ENCODE measurements at places on chromosomes 5 and 9.

- no peaks in the 10 kb centered on the region for H3K36me3 ChIP-seq
- no peaks in the 10 kb centered on the region for H3K4me1 ChIP-seq
- H3K27ac ChIP-seq = no peak overlapping the region
- no peak overlapping the region for H3K4me3 ChIP-seq
- no peaks in the 10 kb centered on the region for H3K27me3 ChIP-seq
Measured at GRCh38 chr5:160694896-160695295, 157.1 kb downstream of the ATP10B start.

DNA sequence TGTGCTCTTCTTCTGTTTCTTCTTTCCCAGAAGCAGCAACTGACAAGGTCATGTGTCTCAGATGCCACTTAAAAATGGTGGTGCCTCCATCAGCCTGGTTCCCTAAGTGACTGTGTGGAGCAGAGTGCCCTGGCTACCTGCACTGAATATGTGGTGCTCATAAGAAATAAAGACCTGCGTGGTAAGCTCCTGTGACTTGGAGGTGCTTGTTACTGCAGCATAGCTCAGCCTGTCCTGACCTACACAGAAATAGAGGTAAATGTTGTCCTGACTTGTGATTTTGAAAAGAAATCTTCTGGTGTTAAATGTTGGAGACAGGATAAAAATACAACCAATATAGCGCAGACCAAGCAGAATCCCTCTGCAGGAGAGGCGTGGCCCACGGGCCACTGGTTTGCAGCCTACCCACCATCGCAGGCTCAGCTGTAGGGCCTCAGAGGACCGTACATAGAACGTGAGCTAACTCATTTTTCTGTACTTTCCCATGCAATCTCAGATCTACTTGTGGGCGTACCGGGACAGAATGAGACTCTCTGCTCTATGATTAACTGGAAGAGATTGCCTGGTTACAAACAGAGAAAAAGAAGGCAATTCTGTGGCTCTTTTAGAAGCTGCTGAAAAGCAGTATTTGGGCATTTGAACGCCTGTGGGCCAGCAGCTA lies 79.4 kb upstream of the UNC5A start:
- no peaks in the 10 kb centered on the region for H3K36me3 ChIP-seq
- no peak overlapping the region for H3K27ac ChIP-seq
- H3K4me3 ChIP-seq = no peak overlapping the region
- H3K27me3 ChIP-seq = no peaks in the 10 kb centered on the region

- DNase-seq = no peak
- no peaks in the 10 kb centered on the region for H3K27me3 ChIP-seq
- H3K36me3 ChIP-seq = no peaks in the 10 kb centered on the region
- H3K4me1 ChIP-seq = no peaks in the 10 kb centered on the region
- no peak overlapping the region for H3K27ac ChIP-seq
Measured at GRCh38 chr5:42689391-42689790, 67.2 kb upstream of the CCDC152 start.

DNA sequence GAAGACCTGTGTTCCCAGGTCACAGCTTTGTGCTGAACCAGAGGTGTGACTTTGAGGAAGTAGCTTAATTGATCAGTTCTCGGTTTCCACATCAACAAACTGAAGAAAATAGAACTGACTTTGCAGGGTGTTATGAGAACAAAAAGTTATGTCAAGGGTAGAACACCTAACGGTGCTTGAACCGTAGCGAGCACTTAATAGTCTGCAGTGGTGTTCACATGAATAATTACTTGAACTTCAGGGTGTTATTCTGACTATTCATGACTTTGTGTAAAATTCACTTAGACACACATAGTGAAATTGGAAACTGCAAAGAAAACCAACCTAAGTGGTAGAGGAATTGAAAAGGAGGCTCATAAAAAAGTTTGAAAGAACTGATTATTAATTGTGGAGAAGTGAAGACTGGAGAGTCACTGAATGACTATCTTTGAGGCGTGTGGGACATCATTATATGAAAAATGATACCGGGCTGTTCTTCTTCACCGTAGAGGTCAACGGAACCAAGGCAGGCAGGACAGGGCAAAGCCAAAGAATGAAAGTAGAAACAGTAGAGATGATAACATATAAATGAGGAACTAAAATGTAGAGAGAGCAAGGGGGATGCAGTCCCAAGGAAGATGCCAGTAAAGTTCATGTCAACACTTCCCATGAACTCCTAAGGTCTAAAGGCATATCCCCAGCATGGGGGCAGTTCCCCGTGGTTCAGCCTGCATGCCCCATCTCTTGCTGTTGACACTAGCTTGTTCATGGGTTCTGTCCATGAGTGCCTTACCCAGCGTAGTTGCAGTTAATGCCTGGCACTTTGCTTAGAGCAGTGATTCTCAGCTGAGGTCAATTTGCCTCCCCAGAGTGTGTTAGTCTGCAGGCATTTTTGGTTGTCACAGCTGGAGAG lies 118.7 kb downstream of the ZNF462 start:
- no peaks in the 10 kb centered on the region for H3K27me3 ChIP-seq
- H3K27ac ChIP-seq = no peak overlapping the region
- H3K4me1 ChIP-seq = peaks cover 8% of the 10 kb centered on the region
- peaks cover 25% of the 10 kb centered on the region for H3K36me3 ChIP-seq
- no peak for DNase-seq
- no peak overlapping the region for H3K4me3 ChIP-seq

DNA sequence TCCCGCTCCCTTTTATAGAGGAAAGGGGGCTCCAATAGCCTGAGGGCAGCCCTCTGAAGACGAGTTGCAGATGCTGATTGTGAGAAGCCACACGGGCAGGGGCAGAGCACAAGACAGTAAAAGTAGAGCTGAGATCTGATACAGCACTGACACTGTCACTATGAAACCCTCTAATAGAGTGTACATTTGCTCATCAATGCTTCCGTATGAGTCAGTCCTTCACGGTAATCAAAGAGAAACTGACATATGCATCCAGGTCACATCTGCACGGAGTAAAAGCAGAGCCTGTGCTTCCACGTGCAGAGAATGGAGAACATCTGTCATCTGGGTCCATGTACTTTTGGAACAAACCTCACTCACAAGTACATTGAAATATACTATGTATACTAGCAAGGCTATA lies 60.6 kb upstream of the TMEM215 start:
- H3K27me3 ChIP-seq = no peaks in the 10 kb centered on the region
- no peak overlapping the region for H3K27ac ChIP-seq
- H3K4me1 ChIP-seq = no peaks in the 10 kb centered on the region
- H3K4me3 ChIP-seq = no peak overlapping the region

DNA sequence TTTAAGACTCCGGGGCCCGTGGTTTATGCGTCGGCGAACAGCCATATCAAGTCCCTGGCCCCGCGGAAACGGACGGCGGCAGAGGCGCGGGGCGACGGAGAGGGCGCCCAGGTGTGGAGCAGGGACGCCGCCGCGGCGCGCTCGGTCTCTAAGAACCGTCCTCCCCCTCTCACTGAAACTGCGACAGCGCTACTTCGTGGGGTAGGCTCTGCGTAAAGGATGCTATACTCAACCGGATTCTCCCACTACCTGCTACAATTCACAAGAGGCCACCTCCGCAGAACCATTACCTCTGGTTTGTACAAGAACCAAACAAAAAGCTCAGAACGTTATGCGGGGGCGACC lies 404 bp downstream of the MRNIP start:
- H3K27me3 ChIP-seq = no peaks in the 10 kb centered on the region
- peaks cover 4% of the 10 kb centered on the region for H3K36me3 ChIP-seq
- H3K27ac ChIP-seq = peak overlapping the region; percentile 84
- no peak for DNase-seq
- peak overlapping the region; percentile 79 for H3K4me3 ChIP-seq

DNA sequence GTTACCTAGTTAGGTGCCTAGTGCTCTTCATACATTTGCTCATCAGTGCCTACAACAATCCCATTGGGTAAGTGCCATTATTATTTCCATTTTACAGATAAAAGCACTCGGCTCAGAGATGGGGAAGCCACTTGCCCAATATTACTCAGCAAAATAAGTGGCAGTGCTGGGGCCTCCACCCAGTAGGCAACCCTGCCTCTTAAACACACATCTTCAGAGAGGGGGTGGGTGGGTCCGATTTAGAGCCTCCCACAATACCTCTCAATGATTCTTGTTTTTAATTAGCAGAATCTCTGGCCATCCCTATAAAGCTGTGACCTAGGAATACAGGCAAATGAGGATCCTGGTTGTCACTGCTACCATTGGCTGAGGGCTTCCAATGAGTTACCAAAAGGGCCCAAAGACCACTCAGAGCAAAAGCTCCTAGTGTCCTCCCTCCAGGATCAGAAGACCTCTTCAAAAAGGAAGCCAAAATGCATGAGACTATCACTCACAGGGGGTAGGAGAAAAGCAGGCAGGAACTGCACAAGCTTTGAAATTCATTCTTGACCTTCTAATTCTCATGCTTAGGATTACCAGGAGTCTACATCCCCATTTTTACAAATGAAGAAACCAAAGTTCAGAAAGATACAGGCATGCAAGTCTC lies 36.1 kb upstream of the UBE2D2 start:
- H3K27me3 ChIP-seq = no peaks in the 10 kb centered on the region
- DNase-seq = no peak
- H3K4me3 ChIP-seq = no peak overlapping the region
- no peak overlapping the region for H3K27ac ChIP-seq
- H3K4me1 ChIP-seq = no peaks in the 10 kb centered on the region
